Activated T-helper 1 cell treated with anti-CD3 and anti-CD28 coated beads, Interleukin-12 subunit alpha, Interleukin-12 subunit beta, Interleukin-2, Interleukin-4 antibody, amounts not matched to agents 30 ng/mL and 10 ng/mL and 1 ng/mL, durations not matched to agents 14 hours and 24 hours and 36 hours (primary cell): ENCODE measurements at places on chromosomes 3 and 15.

GRCh38 chr3:107325446-107325845, 51.8 kb upstream of the CCDC54 start:
- DNase-seq = no peak

DNA sequence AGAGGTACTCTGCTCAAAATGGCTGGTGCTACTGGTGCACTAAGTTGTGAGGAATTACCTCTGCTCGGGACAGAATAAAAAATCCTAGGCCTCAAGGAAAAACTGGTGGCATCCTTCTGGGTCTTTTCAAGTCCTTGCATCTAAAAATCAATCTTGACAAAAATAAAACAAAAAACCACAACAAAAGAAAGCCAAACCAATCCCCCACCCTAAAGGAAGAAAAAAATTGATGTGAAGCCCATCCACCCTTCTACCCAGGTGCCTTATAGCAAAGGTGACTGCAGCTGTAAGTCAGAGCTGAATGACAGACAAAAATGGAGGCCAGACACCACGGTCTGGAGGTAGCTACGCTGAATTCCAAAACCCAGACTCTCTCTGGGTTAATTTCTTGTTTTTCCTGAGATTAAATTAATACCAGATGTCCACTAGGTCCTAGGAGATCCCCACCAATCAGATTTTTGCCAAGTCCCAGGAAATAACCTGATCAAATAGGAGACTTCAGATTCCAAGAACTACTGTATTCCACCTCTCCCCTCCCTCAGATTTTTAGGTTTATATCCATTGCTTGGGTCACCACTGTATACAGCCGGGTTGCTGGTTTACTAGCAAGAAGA, 33.5 kb downstream of the ABCC5 start:
- DNase-seq = no peak

GRCh38 chr3:114527036-114527644, 233.3 kb downstream of the TIGIT start:
- DNase-seq = no peak

DNA sequence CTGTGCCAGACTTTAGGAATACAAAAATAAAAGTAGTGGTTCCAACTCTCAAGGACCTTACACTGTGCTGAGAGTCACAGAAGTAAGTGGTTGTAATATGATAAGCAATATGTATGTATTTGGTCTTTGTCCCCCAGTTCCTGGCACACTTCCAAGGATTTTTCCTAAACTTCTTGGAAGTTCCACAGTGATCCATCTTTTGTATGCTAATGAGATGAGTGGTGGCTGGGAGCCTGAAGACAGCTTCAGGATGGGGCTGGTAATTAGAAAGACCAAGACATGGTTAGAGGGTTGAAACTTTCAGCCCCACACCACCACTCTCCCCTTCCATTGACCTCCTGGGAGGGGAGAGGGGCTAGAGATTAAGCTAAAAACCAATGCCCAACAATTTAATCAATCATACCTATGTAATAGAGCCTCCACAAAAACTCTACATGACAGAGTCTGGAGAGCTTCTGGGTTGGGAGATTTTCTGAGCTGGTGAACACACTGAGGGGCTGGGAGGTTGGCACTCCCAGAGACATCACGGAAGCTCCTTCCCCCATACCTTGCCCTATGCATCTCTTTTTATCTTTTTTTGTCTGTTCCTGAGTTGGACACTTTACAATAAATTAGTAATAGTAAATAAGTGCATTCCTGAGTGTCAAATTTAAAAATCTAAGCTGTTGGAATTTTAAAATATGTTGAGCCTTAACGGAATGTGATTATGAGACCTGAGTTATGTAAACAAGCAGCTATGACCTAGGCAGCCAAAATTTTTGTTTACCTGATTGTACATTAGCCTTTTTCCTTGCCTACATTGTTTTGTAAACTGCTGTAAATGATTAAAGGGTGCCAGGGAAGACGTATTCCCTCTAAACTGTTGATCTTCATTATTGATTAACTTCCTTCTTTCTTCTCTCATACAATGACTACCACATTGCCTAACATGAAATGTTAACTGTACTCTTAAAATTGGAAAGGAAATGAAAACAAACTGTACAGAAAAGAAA, 24.3 kb downstream of the CD200R1L start:
- DNase-seq = no peak

- no peak for DNase-seq
Observed at GRCh38 chr3:155332716-155333115, 39.2 kb upstream of the STRIT1 start.

GRCh38 chr15:47383102-47383501, 334.2 kb upstream of the SEMA6D start:
- DNase-seq = no peak

GRCh38 chr3:44554626-44555592, at the start of gene ZKSCAN7:
Gene ZKSCAN7, plus strand, starts transcription at chr3:44555193. Its CDS starts 1,855 bp downstream, at chr3:44557048.
- DNase-seq = peak; percentile 9

GRCh38 chr3:130517602-130518001, 625 bp downstream of the COL6A6 start:
- no peak for DNase-seq

DNA sequence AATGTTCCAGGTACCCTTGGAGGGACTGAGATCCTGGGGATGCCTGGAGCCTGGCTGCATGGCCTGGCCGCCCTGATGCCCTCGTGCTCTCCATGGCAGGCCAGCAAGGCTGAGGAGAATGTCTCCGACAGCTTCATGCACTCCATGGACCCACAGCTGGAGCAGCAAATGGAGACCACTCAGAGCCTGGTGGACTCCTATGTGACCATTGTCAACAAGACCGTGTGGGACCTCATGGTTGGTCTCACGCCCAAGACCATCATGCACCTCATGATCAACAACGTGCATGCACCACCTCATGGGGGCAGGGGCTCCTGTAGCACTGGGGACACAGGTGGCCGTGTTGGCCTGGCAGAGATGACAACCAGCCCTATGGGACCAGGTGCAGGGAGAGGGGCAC, 19.7 kb downstream of the GOLGA6A start:
- DNase-seq = no peak

GRCh38 chr15:76065245-76065644, 5.5 kb downstream of the TMEM266 start:
- DNase-seq = no peak

DNA sequence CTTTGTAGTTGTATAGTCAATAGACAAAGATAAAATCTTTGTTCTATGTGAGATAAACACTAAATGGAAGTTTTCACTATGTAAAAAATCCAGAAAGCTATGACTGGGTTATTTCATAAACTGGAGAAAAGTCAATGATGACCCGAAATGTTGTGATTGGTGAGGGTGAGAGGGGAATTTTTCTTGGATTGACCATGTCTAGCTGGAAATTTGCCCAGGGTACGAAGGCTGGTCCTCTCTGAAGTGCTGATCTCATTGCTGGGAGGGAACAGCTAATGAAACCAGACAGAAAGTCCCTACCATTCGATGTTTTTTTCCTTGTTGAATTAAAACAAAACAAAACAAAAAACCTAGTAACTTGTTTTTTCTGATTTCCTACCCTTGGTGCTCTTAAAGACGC, 14.3 kb downstream of the TPRG1 start:
- no peak for DNase-seq

- DNase-seq = no peak
Observed at GRCh38 chr3:119643528-119643927, 16.9 kb downstream of the POPDC2 start.

GRCh38 chr3:170483485-170484262, 65.0 kb downstream of the CLDN11 start:
- DNase-seq = no peak

DNA sequence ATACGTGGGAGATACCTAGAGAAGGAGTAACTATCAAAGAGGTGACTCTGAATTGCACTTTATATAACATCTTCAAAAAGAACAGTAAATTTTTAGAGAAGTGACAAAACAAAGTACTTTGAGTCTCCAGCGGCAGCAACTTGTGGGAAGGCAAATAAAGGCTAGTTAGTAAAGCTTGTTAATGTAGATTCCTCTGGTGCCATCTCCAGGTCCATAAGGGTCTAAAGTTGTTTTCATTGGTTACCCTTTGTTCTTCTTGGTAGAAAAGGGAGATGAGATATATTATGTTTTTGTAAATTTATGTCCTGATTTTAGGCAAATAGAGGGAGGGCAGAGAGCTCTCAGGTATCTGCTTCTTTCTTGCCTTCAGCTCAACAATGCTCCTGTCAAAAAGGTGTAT, 161.6 kb downstream of the MYRIP start:
- DNase-seq = no peak

DNA sequence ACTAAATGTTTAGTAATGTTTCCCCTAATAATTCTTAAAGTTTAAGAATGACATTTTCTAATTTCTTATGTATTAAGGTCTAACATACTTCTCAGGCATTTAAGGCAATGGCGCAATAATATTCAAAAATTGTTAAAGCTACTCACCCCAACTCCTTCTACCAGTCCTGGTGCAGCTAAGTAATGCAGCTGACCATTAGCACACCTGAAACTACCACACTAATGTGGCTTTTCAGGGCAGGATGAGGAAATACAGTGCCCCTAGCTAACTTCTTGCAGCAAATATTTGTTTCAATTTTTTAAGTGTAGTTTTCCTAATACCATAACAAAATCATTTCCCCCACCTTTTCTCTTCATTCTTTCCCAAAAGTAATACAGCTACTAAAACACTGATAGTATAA, 827.7 kb downstream of the FHIT start:
- no peak for DNase-seq

GRCh38 chr15:94671858-94672532, 440.6 kb downstream of the MCTP2 start:
- no peak for DNase-seq

DNA sequence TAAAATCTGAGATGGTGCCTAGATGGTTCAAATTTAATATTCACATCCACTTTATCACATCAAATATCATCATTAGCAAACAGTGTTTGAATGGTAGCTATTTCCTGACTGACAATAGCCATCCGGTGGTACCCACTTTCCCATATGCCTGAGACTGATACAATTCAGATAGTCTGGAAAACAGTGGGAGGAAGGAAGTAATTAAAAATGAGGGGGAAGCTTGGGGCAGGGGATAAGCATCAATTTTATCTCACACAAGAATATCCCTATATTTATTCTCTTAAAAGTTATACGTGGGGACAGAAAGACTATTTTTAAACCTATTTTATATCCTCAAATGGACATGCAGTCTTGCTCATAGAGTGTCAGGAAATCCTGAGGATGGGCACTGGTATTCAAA, 122.5 kb upstream of the GAP43 start:
- DNase-seq = no peak

DNA sequence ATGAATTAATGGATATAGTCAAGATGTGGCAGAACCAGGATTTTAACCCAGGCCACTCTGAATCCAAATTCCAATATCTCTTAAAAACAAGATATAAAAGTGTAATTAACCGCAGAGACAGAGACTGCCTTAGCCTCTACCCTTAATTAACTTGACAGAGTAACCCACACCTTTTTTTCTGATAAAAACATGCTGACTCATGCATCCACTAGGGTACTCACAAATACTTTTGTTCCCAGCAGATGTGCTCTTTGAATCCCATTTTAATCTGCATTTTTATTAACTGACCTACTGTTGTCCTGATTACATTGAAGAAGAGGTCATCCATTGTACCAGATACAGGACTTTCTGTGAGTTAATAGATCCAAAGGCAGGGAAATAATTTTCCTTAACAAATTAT, 278.3 kb downstream of the CHL1 start:
- DNase-seq = no peak

GRCh38 chr3:5423523-5423922, 236.0 kb downstream of the EDEM1 start:
- no peak for DNase-seq

DNA sequence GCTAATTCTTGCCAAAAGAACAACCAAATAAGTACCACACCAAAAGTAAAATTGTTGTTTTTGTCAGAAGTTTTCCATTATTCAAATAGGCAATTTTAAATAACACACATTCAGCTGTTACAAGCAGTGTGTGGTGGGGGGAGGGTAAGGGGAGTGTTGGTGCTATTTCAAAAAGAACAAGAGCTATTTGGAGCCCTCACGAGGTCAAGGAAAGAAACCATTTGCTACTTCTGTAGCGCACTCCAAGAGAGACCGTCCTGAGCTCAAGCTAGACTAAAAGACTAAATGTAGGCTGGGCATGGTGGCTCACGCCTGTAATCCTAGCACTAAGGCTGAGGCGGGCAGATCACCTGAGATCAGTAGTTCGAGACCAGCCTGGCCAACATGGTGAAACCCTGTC, 21.2 kb upstream of the IGF2BP2 start:
- DNase-seq = no peak

GRCh38 chr3:32734756-32735155, 49.8 kb downstream of the CNOT10 start:
- no peak for DNase-seq

DNA sequence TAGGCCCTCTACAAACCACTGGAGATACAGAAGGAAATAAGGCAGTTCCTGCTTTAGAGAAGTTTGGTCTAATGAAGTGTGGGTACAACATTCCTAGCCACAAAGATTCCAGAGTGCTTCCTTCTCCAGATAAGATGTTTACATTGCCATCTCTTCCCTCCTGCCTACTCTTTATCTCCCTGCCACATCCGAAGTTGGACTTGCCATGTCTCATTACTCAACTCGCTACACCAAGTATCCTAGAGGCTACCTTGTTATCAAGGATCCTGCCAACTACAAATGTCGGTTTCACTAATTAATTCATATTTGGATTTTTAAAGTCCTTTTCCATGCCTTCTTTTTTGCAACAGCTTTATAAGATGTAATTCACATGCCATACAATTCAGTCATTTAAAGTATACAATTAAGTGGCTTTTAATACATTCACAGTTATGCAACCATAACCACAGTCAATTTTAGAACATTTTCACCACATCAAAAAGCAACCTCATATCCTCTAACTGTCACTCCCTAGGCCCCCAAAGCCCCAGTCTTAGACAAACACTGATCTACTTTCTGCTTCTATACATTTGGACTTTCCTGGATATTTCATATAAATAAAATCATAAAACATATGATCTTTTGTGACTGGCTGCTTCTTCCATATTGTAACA, 53.7 kb upstream of the CSTA start:
- no peak for DNase-seq

GRCh38 chr15:28030801-28031200, 68.3 kb downstream of the OCA2 start:
- no peak for DNase-seq

- DNase-seq = no peak
Observed at GRCh38 chr3:58488967-58489366, 2.9 kb upstream of the KCTD6 start.

DNA sequence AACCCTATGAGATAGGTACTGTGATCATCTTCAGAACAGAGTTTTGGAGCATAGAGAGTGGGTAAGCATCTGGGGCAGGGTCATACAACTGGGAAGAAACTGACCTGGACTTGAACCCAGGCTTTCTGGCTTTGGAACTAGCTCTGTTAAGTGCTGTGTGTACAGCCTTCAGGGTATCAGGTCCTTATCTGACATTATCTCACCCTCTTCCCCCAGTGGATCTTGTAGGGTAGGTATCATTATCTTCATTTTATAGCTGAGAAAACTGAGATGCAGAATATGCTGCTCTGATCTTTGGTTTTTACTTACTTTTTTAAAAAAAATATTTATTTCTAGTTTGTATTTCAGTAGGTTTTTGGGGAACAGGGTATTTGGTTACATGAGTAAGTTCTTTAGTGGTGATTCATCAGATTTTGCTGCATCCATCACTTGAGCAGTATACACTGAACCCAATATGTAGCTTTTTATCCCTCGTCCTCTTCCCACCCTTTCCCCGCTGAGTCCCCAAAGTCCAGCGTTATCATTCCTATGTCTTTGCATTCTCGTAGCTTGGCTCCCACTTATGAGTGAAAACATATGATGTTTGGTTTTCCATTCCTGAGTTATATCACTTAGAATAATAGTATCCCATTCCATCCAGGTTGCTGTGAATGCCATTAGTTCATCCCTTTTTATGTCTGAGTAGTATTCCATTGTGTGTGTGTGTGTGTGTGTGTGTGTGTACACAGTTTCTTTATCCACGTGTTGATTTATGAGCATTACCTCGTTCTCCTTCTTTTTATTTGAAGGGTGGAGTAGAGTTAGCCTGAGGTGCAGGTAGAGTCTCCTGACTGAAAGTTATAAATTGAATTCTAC, 271.2 kb downstream of the PTPRG start:
- DNase-seq = no peak
